ENCODE measurements at places on chromosomes 16 and 17. TPM values are rescaled to one million over a fixed set of nuclear protein-coding genes. Genes with fewer than 3 reads are reported as not detected.

KRTAP1-1 gene
- not detected for total RNA-seq

SOCS1 gene
- 0.49 TPM for total RNA-seq

CHP2 gene
- 1.5 TPM for total RNA-seq

NOTUM gene
- 0.25 TPM for total RNA-seq

CACNG4 gene
- 44.0 TPM for total RNA-seq

SDF2 gene
- total RNA-seq, result 29.0 TPM

WFDC1 gene
- total RNA-seq, result 0.49 TPM

ATAD5 gene
- 7.9 TPM for total RNA-seq

CACNA1G gene
- total RNA-seq, result 8.9 TPM

MYH3 gene
- 0.25 TPM for total RNA-seq

LONP2 gene
- 51.9 TPM for total RNA-seq

CNGB1 gene
- 0.49 TPM for total RNA-seq

SLFN14 gene
- 0.25 TPM for total RNA-seq

CRHR1 gene
- total RNA-seq, result 37.6 TPM

CMTM4 gene
- 42.5 TPM for total RNA-seq

PROCA1 gene
- 3.4 TPM for total RNA-seq

KDM6B gene
- total RNA-seq, result 16.2 TPM

ZCCHC14 gene
- 48.2 TPM for total RNA-seq

RCVRN gene
- not detected for total RNA-seq

CYB5B gene
- 31.0 TPM for total RNA-seq

SLC7A6OS gene
- total RNA-seq, result 8.9 TPM

NKD1 gene
- 1.5 TPM for total RNA-seq

MMP2 gene
- 13.8 TPM for total RNA-seq

DNAI2 gene
- 0.25 TPM for total RNA-seq

MT1E gene
- total RNA-seq, result 5.4 TPM

EPN3 gene
- not detected for total RNA-seq

SCNN1G gene
- 0.98 TPM for total RNA-seq

KRT36 gene
- not detected for total RNA-seq

HNF1B gene
- total RNA-seq, result not detected
